Colonic mucosa (tissue), 4 donors: ENCODE measurements at places on chromosomes 3 and 15. TPM values are rescaled to one million over a fixed set of nuclear protein-coding genes. Genes with fewer than 3 reads are reported as not detected.

SLC2A2 gene
- 0.08 TPM for total RNA-seq

ACP3 gene
- 23.5 TPM for total RNA-seq

IL20RB gene
- total RNA-seq: 0.96 TPM

SPATA12 gene
- total RNA-seq: 0.27 TPM

GOLGA6L9 gene
- total RNA-seq: 3.0 TPM

CCR9 gene
- total RNA-seq: not detected

ZNF80 gene
- not detected for total RNA-seq

PSMA4 gene
- 212 TPM for total RNA-seq

OSBPL10 gene
- 34.4 TPM for total RNA-seq

SLC22A14 gene
- 0.11 TPM for total RNA-seq

UROC1 gene
- total RNA-seq: not detected

CPLX3 gene
- not detected for total RNA-seq

CCR1 gene
- total RNA-seq: 6.0 TPM

B3GALNT1 gene
- total RNA-seq: 0.94 TPM

MEF2A gene
- total RNA-seq: 36.8 TPM

STRC gene
- total RNA-seq: 1.1 TPM

CCDC54 gene
- total RNA-seq: not detected

IQCH gene
- 2.2 TPM for total RNA-seq

MKRN2OS gene
- 6.5 TPM for total RNA-seq

PRSS50 gene
- not detected for total RNA-seq

SNURF gene
- 6.8 TPM for total RNA-seq

UBAP1L gene
- total RNA-seq: 1.2 TPM

P2RY1 gene
- 27.8 TPM for total RNA-seq

ITPKA gene
- total RNA-seq: 43.5 TPM

SMCO1 gene
- not detected for total RNA-seq

ST8SIA2 gene
- 0.25 TPM for total RNA-seq

ATOSA gene
- 29.6 TPM for total RNA-seq

SETD5 gene
- 89.1 TPM for total RNA-seq

PTPRG gene
- 26.3 TPM for total RNA-seq

OR5K2 gene
- total RNA-seq: not detected

SLC9A9 gene
- total RNA-seq: 2.5 TPM

HTR3E gene
- total RNA-seq: 0.52 TPM

GHSR gene
- not detected for total RNA-seq

LXN gene
- total RNA-seq: 55.8 TPM

PIERCE2 gene
- 11.4 TPM for total RNA-seq

GHRL gene
- 1.1 TPM for total RNA-seq

HHATL gene
- 1.2 TPM for total RNA-seq

EOMES gene
- not detected for total RNA-seq

MCTP2 gene
- total RNA-seq: 56.4 TPM

GOLGA8M gene
- total RNA-seq: 0.44 TPM

ZNF774 gene
- total RNA-seq: 13.9 TPM

SOX14 gene
- not detected for total RNA-seq

LSMEM2 gene
- total RNA-seq: not detected

RBP2 gene
- total RNA-seq: 3.1 TPM

RASGRP1 gene
- total RNA-seq: 0.96 TPM

GPR62 gene
- not detected for total RNA-seq

GPR176 gene
- total RNA-seq: 0.82 TPM

SLC22A13 gene
- 1.1 TPM for total RNA-seq

GNAT1 gene
- not detected for total RNA-seq

TMC3 gene
- 0.08 TPM for total RNA-seq

SERINC4 gene
- total RNA-seq: 0.44 TPM
